ENCODE measurements at places on chromosomes 1 and 21.

DNA sequence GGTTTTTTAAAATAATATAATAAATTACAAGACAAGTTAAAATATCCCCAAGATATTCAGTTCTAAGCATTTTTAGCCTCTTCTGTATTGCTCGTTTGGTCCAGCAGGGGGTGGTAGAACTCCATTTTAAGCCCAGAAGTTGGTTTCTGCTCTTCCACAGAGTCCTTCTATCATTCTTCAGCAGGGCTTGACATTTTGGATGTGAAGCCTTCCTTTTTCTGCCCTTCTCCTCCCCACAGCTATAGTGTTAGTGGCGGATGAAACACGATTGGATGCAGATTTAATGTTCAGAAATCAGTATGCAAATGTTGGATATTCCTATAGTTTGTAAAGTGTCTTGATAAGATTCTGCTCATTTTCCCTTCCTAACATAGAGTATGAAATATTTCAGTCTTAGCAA is 1.4 kb downstream of the NCAM2 start:
- DNase-seq, result no peak

DNA sequence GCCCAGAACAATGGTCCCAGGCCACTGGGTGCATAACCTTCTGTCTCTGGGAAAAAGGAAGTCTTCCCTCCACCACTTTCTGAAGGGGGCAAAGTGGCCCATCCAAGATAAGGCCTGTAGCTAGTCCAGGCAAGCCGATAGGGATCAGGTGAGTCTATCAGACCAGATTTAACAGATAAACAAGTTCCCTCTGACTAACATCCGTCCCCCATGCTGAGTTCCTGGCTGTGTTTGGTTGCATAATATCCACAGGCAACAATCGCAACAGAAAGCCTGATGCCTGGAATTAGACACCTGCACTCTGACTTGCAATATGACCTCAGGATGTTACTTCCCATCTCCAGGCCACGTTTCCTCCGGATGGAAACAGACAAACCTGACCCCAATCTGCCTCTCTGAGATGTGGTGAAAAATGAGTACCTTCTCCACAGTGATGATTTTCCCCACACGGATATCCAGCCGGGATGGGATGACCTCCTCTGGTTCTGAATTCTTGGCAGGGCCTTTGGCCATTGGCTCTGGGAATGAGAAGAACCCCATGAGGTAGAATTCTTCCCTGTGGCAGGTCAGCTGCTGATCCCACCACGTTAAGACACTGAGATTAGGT is 36.4 kb downstream of the YARS1 start:
- no peak for DNase-seq

DNA sequence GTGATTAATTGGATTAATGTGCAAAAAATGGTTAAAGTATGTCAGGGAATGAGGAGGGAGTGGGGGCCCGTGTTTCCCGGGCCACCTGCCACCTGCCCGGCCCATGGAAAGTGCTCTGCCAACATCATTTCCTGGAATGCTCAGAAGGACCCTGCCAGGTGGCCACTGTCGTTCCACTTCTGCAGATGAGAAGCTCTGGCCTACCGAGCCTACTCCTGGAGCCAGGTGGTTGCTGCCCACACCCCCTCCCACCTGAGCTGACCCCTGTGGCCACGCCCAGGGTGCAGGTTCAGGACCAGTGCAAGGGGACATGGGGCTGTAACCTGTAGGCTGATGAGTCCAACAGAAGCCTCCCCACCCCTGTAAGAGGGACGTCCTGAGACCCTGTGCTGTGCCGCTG is 99.7 kb downstream of the PRDM16 start:
- no peak for DNase-seq

DNA sequence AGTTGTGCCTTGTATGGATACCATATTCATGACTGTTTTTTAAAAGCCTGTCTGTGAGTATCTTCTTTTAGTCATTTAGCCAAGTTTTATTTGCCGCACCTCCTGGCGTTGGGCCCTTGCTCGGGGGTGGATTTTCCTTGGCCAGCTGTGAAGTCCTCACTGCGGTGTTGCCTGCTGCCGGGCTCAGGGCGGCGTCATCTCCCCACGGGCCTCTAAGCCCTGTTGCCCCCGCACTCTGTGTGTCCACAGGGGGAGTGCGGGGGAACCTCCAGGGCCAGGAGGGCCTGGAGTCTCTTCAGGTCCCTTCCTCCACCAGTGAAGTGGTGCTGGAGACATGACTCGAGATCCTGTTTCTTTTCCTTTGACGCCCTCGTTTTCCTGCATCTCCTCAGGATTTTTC is 65.8 kb upstream of the DIP2A start:
- DNase-seq, result no peak

DNA sequence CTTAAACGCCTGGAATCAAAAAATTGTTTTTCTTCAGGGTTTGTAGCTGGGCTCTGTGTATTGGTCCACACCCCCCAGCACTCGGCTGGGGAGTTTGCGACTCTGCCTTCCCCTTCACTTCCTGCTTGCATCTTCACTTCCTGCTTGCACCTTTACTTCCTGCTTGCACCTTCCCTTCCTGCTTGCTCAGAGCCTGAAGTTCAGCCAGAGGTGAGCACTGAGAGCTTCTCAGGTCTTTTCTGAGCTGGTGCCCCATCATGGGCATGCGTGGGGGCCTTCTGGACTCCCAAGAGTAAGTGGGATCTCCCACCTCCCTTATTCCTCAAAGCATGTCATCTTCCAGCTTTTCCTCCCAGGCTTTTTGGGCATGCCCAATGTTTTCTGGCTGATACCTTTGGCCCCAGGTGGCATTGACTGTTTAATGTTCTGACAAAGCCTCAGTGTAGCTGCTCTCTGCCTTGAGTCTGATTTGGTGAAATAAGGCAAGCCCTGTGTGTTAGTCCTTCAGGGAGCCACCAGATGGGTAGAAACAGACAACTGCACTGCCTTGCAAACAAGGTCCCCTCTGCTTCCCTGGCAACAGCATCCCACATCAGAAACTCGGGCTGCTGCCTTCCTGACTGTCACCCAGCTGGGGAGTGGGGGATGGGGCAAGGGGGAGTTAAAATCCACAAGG is 3.5 kb downstream of the KRTAP10-2 start:
- no peak for DNase-seq

GRCh38 chr1:43893006-43893405 is 40.6 kb upstream of the ARTN start:
- DNase-seq, result no peak

GRCh38 chr21:14716761-14717396 is 170.8 kb upstream of the SAMSN1 start:
- no peak for DNase-seq

- no peak for DNase-seq
Measured at GRCh38 chr1:69568421-69569174, 876 bp downstream of the LRRC7 start.

- DNase-seq, result no peak
Measured at GRCh38 chr21:45966791-45967394, 14.7 kb upstream of the COL6A1 start.

DNA sequence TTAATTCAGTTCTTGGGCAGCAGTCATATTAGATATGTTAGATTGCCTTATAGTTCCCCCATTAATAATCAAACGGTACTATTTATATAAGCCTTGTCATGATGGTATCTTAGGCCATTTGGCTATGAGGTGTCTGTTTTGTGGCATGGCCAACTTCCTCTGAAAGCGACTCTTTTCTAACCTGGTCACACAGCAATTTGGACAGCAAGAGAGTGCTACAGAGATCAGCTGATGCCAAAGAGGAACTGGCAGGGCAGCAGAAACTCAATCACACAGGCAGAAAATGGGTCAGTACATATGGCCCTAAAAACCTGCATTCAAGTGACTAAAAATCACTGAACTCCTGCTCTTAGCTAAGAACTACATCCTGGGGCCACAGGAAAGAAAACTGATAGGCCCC is 13.4 kb upstream of the MUTYH start:
- no peak for DNase-seq

DNA sequence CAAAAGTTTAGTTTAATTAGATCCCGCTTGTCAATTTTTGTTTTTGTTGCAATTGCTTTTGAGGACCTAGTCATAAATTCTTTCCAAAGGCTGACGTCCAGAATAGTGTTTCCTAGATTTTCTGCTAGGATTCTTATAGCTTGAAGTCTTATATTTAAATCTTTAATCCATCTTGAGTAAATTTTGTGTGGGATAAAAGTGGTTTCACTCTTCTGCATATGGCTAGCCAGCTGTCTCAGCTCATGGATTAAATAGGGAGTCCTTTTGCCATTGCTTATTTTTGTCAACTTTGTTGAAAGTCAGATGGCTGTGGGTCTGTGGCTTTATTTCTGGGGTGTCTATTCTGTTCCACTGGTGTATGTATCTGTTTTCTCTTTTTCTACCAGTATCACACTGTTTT is 801.3 kb upstream of the ADGRL4 start:
- DNase-seq, result no peak

GRCh38 chr1:25832336-25833037 is 12.7 kb downstream of the MTFR1L start:
- no peak for DNase-seq

DNA sequence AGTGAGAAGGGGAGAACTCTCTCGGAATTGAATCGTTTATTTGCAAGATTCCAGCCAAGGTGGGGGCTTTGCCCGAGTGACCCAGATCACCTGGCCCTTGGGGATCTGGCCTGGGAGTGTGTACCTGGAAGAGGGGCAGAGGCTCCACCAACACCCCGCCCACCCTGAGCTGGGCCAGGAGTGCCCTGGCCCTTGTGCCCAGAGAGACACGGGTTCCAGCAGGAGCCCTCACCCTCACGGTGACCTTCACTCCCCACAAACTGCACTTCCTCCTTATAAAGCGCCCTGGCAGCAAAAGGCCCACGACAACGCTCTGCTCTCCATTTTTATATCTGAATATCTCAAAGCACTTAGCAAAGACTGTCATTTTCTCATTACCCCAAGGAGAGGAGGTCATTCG is 16.6 kb downstream of the CASZ1 start:
- no peak for DNase-seq

GRCh38 chr1:101587741-101588140 is 350.9 kb downstream of the S1PR1 start:
- DNase-seq, result no peak

GRCh38 chr1:119373465-119373864 is 4.9 kb downstream of the HAO2 start:
- DNase-seq, result no peak

DNA sequence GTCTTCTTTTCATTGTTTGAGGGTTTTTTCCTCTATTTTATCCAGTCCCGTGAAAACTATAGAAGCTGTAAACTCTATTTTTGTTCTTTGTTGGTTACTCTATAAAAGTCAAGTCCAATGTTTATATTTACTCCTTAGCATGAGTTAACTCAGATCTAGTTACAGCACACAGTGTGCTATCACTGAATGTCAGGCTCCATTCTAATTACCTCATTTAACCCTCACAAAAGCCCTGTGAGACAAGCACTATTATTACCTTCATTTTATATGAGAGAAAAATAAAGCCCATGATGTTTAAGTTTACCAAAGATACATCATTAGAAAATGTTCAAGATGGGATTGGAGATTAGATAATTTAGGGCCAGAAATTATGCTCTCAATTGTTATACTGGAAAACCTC is 251.4 kb upstream of the SNX7 start:
- DNase-seq, result no peak

GRCh38 chr1:118115567-118116295 is 69.3 kb downstream of the SPAG17 start:
- DNase-seq, result no peak

DNA sequence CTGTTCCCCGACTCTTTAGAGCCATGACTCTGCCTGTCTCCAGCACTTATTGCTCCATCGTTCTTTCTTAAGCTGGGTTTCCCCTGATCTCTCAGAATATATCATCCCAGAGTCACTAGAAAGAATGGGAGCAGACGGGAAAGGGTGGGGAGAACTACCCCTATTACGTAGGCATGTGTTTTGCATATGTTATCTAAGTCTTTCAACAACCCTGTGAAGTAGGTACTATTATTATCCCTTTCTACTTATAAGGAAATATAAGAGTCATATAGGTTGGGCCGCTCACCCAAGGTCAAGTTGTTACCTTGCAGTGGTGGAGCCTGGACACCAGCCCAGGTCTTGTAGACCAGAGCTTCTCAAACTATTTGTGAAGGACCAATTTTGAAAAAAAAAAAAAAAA is 38.7 kb downstream of the ELF3 start:
- DNase-seq, result no peak

- DNase-seq, result no peak
Measured at GRCh38 chr1:57091642-57092041, 125.8 kb upstream of the C8B start.

DNA sequence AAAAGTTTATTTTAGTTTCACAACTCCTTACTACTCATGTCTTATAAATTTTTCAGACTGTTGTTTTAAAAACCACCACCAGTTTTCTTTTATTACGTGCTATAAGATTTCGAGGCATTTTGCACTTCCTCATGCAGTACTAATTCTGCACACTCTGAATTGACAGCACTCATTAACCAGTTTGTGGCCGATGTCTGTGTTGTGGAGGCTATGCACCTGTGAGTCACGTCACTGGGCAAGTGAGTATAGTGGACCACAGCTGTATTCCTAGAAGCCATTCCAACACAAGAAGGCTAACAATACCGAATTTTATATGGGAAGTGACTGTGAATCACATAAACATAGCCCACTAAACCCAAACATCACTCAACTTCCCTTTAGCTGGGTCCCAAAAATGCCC is 21.0 kb upstream of the SPATA6 start:
- no peak for DNase-seq

GRCh38 chr21:44018813-44019567 is 6.9 kb downstream of the TRAPPC10 start:
- DNase-seq, result no peak

DNA sequence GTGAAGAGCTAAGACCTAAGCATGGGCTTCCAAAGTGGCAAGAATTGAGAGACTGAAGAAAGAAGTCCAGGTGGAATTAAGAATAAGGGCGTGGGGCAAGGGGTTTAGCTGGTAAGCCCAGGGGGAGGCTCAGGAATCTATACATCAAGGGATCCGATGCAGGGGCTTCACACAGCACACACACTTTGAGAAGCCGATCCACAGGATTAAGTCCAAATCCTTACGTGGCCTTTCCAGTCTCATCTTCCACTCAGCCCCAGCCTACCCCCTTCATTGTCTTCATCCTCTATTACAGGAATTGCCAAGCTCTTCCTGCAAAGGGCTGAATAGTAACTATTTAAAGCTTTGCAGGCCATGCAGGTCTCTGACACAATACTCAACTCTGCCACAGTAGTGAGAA is 101.3 kb downstream of the TGFBR3 start:
- no peak for DNase-seq

- DNase-seq, result no peak
Measured at GRCh38 chr1:155191904-155192303, 15.8 kb downstream of the THBS3 start.

GRCh38 chr1:100785470-100786052 is 66.0 kb downstream of the VCAM1 start:
- no peak for DNase-seq

GRCh38 chr1:172957491-172957890 is 93.2 kb downstream of the TNFSF18 start:
- no peak for DNase-seq
